ENCODE measurements at places on chromosomes 7 and 10.

DNA sequence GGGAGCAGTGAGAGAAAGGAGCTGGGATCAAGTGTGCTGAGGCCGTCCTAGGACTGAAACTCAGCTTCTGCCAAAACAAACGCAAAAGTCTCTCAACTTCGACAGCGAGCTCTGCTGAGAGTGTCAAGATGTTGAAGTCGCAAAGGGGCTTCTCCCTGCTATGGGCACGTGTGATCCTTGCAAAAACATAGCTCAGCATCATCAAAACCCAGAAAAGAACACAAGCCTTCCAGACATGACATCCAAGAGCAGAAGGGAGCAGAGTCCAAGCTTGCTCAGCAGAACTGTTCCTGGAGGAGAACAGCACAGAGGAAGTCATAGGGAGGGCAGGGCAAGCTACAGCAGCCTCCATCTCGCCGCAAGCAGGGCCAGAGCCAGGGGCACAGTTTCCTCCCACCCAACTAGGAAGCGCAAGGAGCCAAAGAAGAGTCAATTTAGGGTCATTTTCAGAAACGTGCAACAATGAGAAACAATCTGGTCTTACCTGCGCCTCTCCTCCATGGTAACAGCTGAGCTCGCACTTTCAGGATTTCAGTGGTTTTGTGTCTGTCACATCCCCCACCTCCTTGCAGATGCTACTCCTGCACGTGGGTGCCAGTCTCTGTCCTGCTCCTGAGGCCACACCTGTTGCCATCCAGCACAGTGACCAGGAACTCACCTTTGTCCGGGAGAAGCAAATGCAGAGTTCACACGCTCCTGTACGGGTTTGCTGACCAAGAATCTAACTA lies 113.9 kb downstream of the DIP2C start:
- no peak for DNase-seq

DNA sequence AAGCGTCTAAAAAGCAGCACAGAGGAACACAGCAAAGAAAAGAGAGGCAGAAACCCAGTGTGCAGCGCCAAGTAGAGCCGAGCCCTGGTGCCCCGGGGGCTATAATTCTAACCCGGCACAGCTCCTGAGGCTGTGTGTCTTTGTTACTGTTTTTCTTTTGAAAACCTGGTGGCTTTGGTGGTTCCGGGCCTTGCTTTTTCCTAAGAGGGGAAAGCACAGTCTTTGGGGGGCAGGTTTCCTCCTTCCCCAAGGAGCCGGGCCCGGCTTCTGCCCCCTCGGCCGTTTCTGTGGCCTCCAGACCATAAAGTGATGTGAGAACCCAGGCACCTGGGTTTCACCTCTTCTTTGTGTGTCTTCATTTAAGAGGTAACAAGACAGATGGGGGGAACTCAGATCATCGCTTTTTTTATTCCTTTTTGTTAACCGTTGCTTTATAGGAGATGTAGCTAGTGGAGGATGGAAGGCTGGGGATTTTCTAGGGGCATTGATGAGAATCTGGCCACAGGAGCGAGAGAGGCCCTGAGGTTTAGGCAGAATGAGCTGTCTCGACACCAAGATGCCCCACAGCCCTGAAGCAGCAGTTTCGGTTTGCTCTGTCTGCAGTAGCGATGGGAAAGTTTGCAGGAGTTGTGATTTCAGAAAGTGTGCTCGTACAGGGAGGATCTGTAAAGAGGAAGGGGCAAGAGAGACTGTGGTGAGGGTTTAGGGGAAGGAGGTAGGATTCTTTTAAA lies 367.8 kb upstream of the GALNT17 start:
- no peak for DNase-seq

DNA sequence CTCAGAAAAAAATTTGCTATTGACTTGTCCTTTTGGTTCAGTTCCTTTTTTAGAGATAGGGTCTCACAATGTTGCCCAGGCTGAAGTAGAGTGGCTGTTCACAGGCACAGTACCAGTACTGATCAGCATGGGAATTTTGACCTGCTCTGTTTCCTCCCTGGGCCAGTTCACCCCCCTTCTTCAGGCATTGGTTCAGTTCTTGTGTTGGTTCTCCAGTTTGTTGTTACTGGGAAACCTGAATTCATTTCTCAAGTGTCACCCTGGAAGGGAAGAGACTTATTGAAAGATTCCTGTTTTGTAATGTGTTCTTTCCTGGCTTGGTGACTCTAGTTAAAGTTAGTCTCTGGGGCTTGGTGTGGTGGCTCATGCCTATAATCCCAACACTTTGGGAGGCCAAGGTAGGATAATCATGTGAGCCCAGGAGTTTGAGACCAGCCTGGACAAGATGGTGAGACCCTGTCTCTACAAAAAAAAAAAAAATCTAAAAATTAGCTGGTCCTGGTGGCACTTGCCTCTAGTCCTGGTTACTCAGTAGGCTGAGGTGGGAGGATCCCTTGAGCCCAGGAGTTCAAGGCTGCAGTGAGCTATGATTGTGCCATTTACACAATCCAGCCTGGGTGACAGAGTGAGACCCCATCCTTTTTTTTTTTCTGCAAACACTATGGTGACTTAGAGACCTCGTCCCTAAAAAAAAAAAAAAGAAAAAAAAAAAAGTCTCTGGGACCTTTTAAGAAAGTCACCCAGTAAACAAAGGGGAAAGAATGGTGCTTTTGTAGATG lies 52.7 kb downstream of the CNNM2 start:
- no peak for DNase-seq

- no peak for DNase-seq
Measured at GRCh38 chr10:89035461-89035860, 44.9 kb downstream of the FAS start.

DNA sequence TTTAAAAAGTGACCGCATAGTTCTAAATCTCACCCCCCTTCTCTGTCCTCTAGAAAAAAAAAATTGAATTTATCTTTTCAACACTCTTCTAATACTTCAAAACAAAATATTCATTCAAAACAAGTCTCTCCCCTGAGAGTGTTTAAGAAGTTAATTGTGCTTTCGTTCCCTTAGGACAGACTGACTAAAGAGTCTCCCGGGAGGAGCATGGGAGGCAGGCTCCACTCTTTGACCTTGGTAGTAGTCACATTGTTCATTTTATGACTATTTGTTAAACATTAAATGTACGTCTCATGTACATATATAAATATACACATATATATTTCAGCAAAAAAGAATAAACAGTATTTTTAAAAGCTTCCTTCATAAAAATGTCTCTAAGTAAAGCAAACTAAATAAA lies 35.3 kb upstream of the SPOCK2 start:
- no peak for DNase-seq

DNA sequence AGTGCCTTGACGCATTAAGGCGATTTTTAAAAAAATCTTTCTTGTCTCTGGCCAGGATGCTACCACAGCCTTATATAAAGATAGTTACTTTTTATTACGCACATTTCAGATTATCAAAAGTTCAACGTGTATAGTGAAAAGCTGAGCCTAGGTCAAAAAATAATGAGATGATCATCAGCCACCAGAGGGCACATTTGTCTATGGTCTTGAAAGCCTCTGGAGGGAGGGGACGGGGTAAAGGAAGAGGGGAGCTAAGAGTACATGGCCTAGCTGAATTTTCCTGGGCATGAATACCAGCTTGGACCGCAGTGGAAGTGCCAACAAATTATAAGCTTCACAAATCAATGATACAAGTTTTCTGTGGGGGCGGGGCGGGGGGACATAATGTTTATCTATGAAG lies 285.9 kb upstream of the SMIM30 start:
- DNase-seq = no peak

- DNase-seq = no peak
Measured at GRCh38 chr7:113321201-113321600, 202.8 kb upstream of the SMIM30 start.

DNA sequence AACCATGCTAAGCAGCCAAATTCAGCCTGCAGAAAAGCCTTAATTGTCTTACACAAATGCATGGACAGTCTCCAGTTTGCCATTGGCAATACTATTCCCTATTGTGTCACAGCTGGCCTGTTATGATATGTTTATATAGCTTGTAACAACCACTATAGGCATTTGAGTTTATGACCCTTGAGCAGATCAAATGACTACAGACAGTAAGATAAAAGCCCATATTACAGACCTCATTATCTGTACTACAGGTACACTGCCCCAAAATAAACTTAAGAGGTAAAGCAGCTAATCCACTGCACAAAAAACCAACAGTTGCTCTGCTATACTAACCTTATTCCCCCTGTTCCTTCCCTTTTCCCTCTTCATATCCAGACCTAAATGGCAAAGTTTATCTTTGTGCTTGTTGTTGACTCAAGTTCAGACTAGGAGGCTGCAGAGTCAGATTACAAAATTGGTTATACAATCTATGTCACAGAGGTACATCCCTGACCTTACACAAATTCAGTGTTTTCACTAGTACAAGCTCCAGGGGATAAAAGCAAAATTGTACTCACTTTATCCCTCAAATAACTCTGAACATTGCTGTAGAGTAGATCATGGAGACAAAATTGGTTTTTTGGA lies 218.4 kb downstream of the GRM8 start:
- no peak for DNase-seq

DNA sequence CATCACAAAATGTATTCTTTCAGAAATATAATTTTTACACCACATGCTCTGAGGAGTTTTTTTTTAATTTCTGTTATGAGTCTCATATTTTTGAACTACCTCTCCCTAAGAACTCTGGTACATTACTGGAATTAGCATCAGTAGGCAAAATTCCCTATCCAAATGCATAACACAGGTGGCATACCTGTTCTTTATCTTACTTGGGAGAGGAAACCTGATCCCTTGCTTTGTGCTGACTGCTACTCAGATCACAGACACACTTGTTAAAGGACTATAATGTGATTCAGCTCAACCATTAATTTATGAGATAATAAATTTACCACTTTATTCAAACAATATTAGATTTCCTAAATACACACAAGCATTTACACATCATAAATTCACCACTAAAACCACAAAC lies 617.2 kb downstream of the GRM8 start:
- no peak for DNase-seq

DNA sequence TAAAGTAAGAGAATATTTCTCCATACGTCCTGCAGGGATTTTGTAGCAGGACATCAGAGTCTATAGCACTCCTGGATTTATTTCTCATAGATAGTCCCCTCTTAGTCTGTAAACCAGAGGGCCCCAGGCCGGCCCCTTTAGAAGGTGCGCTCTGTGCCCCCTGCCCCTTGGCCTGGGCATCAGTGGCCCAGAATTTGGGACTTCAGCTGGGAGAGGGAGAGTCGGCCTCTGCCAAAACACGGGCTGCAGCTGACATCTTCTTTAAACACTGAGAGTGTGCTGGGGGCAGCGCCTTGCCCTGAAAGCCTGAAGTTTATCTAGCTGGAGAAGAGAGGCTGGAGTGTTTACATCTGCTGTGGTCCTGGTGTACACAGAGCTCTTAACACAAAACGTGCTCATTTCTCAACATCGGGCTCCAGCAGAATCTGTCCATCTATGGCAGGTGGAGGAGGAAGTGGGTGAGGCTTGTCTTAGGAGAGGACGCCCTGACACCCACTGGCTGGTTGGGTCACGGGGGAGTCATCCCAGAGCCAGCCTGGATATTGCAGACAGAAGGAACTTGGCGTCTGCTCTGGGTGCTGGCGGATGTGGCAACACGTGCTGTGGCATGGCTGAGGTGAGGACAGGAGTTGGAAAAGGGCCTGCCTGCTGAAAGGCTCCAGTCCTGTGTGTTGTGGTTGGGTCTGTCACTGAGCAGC lies 5.0 kb upstream of the TACR2 start:
- no peak for DNase-seq

DNA sequence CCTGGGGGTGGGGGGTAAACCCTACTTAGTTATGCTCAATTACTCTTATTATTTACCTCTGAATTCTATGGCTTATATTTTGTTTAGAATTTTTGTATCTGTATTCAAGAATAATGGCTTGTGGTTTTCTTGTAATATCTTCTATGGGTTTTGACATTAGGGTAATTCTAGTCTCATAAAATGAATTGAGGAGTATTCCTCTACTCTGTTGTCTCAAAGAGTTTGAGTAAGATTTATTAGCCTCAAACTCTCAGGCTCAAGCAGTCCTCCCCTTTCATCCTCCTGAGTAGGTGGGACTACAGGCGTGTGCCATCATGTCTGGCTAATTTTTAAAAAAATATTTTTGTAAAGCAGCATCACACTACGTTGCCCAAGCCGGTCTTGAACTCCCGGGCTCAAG lies 19.6 kb upstream of the UCMA start:
- DNase-seq = no peak

DNA sequence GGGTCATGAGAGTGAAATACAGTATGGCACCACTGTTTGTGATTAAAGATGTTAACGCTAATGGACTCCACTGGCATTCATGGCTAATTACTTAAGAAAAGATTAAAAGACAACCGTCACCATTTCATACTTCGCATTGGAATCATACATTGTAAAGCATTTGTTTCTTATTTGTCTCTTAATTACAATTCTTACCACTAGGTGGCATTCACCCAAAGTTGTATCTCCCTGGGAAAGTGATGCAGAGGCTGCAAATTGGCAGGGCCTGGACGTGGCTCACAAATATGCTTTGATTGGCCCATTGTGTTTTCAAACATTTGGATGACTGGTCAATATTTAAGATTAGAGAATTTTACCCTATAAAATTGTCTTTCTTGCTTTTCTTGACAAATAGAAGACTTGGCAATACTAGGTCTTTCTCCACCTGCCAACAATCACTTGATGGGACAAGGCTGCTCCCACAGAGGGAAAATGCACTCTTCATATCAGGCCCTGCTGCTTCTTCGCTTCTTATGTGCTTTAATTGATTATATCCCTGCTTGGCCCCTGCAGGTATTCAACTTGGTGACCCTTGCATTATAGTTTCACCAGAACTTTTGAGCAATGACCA lies 72.1 kb upstream of the STARD3NL start:
- DNase-seq = peak; percentile 55

DNA sequence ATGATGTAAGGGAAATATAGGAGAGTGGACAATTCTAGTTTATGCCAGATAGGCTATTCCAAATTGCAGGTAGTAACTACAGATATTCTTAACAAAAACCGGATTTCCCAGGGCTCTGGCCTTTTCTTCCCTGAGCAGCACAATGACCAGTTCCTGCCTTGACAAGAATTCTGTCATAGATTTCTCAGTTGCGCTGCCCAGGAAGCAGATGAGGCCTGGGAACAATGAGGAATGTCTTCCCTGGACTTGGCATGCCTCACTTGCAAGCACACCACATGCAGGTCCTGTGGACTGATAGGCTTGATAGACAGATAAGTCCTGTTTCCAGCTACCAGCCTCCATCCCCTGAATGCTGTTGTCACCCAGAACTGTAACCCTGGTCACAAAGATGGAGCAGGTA lies 174.5 kb upstream of the PRSS58 start:
- DNase-seq = no peak

- no peak for DNase-seq
Measured at GRCh38 chr10:3825862-3826351, 40.9 kb upstream of the KLF6 start.

DNA sequence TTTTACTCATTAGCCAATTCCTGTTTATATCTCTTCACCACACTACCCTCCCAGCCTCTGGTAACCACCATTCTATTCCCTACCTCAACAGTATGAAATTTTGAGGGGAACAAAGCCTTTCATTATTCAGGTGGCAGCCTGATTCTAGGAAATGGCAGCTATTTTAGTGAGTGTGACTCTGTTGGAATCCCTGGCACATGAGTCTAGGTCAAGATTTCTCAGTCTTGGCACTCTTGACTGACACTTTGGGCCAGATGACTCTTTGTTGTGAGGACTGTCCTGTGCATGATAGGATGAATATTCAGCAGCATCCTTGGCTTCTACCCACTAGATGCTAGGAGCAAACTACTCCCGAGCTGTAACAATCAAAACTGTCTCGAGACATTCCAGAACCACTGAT lies 322.8 kb upstream of the PHYHIPL start:
- DNase-seq = no peak

- no peak for DNase-seq
Measured at GRCh38 chr7:3980300-3980643, 679.2 kb downstream of the SDK1 start.
